ENCODE measurements at places on chromosomes 3 and 15.

GRCh38 chr3:157477441-157477840, 25.8 kb downstream of the VEPH1 start:
- no peak for DNase-seq

GRCh38 chr3:82629937-82630336, 868.5 kb upstream of the GBE1 start:
- no peak for DNase-seq

DNA sequence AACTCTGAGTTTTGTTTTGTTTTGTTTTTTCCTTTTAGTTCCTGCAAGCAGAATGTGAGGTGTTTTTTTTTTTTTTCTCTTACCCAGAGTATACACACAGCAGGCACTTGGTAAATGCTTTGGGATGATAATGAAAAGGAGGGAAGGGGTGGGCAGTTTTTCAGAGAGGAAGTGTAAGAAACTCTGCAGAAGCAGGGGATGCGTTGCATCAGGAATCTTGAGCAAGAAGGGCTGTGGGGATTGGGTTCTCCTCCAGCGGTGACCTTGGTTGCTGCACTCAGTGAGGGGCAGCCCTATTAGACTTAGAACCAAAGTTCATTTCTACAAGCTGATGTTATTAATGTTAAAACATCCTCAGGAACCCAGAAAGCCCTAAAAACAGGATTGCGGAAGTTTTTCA, 32.2 kb upstream of the TMEM158 start:
- no peak for DNase-seq

- DNase-seq: no peak
Measured at GRCh38 chr15:67358812-67359211, 104.2 kb downstream of the IQCH start.

DNA sequence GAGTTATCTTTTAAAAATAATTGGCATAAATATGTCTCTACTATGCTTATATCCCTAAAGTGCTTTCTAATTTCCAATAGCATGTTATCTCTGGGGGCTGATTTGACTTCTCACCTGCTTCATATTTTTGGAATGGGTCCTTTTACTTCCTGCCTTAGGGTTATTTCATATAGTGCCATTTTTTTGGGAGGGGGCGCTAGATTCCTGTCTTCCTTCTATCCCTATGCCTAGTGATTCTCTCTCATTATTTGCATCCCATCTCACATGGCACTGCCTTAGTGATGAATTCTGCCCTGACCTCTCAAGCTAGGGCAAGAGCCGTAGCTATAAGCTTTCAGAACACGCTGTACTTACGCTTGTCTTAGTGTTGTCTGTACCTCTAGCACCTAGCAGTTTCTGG, 150.3 kb upstream of the SLITRK3 start:
- no peak for DNase-seq

DNA sequence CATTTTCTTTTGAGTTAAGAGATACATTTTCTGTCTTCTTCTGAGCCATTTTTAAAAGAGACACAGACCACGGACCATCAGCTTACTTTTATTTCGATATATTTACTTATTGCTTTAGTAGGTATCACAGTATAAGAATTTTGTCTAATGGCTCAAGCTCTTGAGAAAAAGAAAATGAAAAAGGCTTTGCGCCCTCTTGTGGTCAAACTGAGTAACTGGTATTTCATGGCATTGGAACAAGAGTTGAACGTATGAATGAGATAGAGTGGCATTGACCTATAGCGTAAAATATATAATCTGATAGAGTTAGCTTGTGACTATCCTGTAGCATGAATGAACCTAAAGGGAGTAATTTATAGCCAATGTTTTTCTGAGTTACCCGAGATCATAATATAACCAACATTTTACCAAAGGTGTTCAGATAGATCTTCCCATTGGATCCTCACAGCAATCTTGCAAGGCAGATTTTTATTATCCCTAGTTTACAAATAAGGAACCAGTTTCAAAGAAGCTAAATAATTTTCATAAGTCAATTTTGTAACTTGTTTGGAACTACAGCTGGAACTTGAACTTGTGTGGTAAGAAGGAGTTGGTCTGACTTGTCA, 154.6 kb downstream of the POLR2M start:
- DNase-seq: no peak

DNA sequence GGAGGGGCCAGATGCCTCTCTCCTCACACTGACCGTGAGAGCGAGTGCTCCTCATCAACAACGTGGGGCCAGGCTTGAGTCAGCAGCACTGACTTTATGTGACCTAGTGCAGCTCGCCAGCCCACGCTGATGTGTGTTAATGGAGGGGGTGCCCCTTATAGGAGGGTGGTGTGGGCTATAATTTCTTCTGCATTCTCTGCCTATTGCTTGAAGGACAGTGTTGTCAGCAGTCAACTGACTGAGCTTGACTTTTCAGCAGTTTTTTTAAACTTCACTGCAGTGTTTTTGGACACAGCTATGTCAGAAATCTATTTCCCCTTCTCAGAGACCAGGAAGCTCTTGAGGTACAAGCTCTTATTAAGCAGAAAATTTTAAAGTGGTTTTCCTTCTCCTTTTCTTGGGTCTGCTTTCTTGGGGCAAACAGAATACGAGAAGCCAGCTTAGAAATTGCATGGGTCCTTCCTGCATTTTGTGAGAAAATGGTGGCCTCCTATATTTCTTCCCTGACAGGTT, 304.8 kb upstream of the CTDSPL start:
- no peak for DNase-seq

DNA sequence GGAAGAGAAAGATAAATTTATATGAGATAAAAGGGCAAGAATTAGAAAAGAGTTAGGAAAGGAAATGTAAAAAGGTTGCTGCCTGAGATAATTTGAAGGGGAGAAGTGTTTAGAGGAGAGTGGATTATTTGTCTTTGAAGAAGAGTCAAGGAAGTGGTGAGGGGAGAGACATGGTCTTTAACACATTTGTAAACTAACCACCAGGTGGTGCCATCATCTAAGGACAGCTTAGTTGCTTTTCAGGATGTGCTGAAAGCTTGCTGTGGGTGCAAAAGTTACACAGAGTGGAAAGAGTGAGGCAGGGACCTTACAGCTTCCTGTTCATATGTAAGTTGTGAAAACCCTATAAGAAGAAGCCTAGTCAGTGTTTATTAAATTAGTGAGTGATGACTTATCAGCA, 114.1 kb upstream of the DNAJC19 start:
- DNase-seq: no peak

- no peak for DNase-seq
Measured at GRCh38 chr3:165259541-165260193, 63.5 kb upstream of the SLITRK3 start.

- no peak for DNase-seq
Measured at GRCh38 chr15:79168922-79169456, 78.4 kb upstream of the RASGRF1 start.

DNA sequence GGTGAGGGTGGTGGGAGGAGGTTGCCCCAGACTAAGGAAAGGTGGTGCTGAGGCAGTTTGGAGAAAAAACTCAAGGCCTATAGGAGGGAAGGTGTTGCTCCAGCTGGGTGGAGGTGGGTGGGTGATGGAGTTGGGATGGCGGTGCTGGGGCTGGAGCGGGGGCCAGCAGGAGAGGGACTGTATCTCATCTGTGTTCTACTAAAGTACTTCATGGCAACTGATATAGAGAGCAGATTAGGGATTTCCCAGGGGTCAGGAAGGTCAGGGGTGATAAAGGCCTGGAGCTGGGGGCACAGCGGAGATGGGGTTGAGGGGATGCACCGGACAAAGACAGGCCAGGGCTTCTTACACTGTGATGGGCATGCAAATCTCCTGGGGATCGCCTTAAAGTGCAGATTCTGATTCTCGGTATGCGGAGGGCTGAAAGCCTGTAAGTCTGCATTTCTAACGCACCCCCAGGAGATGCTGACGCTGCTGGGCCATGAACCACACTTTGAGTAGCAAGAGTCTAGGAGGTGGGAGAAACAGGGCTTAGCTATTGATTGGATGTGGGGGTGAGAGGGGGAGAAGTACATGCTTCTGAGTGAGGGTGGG, 4.2 kb downstream of the KLHL40 start:
- DNase-seq: no peak

DNA sequence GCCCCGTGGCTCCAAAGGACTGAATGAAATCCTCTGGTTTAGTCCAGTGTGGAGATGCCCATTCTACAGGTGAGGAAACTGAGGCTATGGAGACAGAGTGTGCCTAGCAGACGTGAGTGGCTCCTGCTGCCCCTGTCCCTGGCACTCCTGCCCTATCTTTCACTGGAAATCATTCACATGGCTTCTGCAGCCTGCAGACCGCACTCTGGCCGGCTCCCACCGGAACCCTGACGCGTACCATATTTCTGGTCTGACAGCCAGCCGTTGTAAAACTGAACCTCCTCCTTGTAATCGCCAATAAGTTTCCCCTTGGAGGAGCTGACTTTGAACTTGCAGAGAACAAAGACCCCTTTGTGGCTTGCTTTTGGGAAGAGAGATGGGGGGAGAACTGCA, 136.5 kb downstream of the CHSY1 start:
- no peak for DNase-seq

- no peak for DNase-seq
Measured at GRCh38 chr3:63442918-63443317, 164.8 kb downstream of the SYNPR start.

- DNase-seq: no peak
Measured at GRCh38 chr15:81945014-81945615, 100.7 kb downstream of the MEX3B start.

- no peak for DNase-seq
Measured at GRCh38 chr15:62994975-62995681, 47.4 kb upstream of the TPM1 start.

- DNase-seq: no peak
Measured at GRCh38 chr3:112346491-112347122, 13.7 kb downstream of the CD200 start.

DNA sequence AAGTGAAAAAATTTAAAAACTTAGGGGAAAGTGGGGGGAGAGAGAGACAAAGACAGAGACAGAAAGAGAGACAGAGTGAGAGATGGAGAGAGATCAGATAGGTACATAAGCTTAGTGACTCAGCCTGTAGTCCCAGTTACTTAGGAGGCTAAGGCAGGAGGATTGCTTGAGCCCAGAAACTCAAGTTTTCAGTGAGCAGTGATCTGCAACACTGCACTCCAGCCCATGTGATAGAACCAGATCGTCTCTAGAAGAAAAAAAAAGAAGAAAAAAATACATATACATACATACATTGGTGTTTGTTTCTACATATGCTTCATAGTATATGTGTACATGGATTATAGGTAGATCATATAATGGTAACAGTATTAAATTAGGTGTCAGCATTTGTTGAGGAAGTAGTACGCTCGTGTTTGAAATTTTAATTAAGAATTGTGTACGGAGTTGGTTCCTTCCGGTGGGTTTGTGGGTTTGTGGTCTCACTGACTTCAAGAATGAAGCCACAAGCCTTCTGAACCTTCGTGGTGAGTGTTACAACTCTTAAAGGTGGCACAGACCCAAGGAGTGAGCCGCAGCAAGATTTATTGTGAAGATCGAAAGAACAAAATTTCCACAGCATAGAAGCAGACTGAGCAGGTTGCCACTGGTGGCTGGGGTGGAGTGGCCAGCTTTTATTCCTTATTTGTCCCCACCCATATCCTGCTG, 38.3 kb upstream of the SNRPN start:
- no peak for DNase-seq

GRCh38 chr15:40055576-40056293, 16.8 kb upstream of the SRP14 start:
- DNase-seq: no peak

DNA sequence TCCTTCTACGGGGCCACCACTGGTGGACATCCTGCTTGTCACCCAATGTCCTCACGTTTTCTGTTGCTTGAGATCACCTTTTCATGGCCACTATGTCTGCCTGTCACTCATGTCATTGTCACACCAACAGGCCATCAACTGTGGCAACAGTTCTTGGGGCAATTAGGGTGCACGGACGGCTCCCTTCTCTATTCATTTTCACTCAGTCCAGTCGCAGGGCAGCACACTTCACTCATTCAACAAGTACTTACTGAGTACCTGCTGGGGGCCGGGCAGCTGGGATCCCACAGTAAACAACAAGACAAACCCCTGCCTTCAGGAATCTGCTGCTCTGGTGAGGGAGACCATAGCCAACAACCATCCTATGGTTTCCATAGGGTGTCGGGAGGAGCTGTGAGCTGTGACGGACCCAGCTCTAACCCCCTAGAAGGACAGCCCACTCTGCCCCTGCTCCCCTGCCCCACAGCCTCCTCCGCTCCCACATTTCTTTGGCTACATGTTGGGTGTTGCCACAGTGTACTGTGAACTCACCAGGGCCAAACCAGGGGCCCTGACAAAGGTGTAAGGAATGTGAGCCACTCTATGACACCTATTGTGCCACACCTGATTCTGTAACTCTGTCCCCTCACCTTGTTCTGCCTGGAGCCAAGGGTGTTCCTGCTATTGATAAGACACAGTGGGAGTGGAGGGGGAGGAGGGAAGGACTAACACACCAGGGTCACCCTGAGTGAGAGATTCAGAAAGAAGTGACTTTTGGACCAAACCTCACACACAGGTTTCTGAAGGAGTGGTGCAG, 1.9 kb downstream of the VILL start:
- DNase-seq: no peak

- no peak for DNase-seq
Measured at GRCh38 chr3:57910990-57911389, 97.2 kb upstream of the FLNB start.

DNA sequence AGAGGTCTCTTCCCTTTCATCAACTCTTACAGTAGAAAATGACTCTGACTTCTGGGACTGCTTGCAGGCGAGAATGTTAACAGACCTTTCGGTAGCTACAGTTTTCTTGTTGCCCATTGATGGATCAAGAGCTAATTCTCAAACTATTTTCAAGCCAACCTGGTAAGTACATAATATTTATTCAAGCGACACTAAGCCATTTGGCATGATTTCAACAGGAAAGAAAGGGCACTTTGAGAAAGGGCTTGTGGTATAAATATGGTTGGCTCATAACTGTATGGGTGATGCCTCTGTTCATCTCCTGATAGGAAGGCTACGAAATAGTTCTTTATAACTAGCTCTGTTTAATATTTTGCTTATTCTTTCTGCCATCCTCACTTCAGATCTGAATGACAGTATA, 196.2 kb upstream of the CNTN4 start:
- no peak for DNase-seq

- DNase-seq: no peak
Measured at GRCh38 chr15:77287385-77287784, 132.5 kb downstream of the PEAK1 start.

DNA sequence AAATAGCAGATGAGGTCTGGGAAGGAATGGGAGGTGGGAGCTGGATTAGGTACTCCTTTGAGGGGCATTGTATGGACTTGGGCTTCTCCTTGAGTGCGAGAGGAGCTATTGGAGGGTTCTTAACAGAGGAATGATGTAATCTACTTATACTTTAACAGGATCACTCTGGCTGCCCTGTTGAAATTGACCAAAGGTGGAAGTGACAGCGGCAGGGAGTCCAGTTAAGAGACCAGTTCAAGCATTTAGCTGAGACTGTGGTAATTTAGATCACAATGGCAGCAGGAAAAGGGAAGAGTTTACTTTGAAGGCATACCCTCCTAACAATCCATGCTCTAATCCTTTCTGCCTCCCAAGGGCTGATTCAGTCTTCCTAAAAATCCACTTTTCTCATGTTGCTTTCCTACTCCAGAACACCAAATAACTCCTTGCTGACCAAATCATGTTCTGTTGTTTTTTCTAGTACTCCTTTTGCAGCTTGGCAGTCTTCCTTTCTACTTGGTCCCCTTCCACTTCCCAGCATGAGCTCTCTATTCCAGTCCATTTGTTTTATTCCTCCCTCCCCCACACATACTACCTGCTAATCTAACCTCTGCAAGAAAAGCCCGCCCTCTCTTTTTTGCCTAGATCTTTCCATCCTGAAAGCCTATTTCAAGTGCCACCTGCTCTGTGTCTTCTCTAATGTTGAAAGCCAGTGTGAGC, 139.4 kb downstream of the NECTIN3 start:
- no peak for DNase-seq
